ENCODE measurements at places on chromosomes 11 and 22. TPM values are rescaled to one million over a fixed set of nuclear protein-coding genes. Genes with fewer than 3 reads are reported as not detected.
A peak's percentile ranks its signal among the peaks of the same experiment; 100 is the strongest.

The CCDC188 gene
- total RNA-seq = not detected

The HPX gene
- not detected for total RNA-seq

DNA sequence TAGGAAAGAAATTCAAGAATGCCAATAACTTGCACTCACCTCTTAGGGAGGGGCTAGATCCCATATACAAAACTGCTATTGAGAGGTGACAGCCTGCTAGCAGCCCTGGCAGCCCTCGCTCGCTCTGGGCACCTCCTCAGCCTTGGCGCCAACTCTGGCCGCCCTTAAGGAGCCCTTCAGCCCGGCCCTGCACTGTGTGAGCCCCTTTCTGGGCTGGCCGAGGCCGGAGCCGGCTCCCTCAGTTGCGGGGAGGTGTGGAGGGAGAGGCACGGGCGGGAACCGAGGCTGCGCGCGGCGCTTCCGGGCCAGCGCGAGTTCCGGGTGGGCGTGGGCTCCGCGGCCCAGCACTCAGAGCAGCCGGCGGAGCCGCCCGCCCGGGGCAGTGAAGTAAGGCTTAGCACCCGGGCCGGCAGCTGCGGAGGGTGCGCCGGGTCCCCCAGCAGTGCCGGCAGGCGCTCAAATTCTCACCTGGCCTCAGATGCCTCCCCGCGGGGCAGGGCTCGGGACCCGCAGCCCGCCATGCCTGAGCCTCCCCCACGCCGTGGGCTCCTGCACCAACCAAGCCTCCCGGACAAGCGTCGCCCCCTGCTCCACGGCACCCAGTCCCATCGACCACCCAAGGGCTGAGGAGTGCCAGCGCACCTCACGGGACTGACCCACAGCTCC lies 329.9 kb downstream of the FAM181B start:
- DNase-seq = no peak

DNA sequence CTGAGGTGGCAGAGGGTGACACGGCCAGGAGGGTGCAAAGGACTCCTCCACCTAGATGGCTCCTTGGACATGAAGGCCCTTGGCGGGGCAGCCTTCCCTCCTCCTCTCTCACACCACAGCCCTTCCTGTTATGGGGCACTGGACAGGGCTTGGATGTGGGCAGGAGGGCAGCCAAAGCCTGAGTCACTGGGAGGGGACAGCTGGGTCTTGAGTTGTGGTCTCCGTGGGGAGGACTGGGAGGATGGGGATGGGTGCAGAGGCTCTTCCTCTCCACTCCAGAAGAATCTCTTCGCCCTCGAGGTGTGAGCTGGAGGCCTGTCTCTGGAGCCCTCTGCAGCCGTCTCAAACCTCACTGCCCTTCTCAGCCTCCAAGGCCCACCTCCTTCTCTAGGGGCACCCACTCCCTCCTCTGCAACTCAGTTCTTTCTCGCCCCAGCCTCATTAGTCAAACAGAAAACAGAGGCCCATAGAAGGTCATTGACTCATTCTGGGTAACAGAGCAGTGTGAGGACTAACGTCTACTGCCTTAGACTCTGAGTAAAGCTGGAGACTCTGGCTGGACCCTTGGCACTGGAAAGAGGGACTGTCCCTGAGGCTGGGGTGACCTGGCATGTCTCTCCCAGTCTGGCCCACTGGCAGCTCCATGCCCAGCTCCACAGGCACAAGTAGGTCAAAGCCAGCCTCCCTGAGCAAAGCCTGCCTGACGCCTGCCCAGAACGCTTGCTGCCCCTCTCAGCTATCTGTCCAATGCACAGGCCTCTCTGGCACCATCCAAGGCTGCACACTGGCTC lies 47.5 kb upstream of the CDON start:
- no peak for DNase-seq

- no peak for DNase-seq
Observed at GRCh38 chr11:128942817-128943427, at the start of gene TP53AIP1. Gene TP53AIP1 (minus strand): TSS chr11:128942871. CDS start chr11:128937818, 5,053 bp downstream.

- DNase-seq = no peak
Observed at GRCh38 chr11:13923182-13923581, 39.3 kb upstream of the SPON1 start.

DNA sequence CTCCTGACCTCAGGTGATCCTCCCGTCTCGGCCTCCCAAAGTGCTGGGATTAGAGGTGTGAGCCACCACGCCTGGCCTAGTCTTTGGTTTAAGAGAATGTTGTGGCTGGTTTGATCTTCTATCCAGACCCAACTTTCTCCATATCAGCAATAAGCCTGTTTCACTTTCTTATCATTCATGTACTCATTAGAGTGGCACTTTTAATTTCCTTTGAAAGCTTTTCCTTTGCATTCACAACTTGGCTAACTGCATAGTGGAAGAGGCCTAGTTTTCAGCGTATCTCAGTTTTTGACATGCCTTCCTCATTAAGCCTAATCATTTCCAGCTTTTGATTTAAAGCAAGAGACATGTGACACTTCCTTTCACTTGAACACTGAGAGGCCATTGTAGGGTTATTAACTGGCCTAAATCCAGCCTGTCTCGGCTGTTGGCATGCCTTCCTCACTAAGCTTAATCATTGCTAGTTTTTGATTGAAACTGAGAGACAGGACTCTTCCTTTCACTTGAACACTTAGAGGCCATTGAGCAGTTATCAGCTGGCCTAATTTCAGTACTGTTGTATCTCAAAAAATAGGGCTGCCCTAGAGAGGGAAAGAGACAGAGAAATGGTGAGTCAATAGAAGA lies 13.1 kb upstream of the RPL3 start:
- peak; percentile 96 for DNase-seq

- peak; percentile 62 for DNase-seq
Observed at GRCh38 chr11:69770540-69770939, 4.6 kb downstream of the FGF4 start.

DNA sequence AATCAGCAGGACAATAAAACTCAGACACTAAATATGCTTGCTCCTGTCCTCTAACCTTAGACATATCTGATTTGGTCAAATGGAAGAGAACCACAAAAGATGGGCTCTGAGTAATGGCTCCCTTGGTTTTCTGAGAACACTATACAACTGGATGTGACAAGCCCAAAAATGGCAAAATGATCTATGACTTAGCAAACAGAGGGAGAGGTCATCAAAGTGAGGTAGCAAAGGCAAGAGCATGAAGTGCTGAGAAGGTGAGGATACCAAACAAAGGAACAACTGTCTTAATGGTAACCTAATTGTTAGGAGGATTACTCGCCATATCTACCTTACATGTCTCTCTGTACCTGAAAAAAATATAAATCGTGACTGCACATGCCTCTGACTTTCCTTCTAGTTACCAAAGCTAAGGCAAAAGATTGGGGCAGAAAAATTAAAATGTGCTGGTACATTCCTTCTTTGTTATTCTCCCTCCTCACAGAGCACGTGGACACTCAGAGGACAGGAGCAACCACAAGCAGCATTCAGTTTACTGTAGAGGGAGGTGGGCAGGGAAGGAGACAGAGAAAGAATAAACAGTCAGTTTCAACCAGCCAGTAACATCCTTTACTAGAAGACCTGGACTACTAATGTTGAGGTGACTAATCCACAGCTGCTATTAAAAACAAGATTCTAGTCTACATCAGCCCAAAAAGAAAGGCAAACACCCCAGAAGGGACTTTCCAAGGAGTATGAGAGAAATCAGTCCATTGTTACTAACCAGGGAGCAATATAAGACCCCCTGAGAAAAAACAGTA lies 88.8 kb downstream of the AMBRA1 start:
- DNase-seq = no peak

- DNase-seq = peak; percentile 33
Observed at GRCh38 chr11:74490941-74491340, 2.6 kb downstream of the LIPT2 start.

DNA sequence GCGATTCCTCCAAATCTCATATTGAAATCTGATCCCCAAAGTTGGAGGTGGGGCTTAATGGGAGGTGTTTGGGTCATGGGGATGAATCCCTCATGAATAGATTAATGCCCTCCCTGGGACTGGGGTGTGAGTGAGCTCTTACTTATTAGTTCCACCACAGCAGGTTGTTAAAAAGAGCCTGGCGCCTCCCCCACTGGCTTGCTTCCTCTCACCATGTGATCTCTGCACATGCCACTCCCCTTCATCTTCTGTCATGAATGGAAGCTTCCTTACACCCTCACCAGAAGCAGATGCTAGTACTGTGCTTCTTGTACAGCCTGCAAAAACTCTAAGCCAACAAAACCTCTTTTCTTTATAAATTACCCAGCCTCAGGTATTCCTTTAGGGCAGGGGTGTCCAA lies 8.8 kb downstream of the RRAS2 start:
- no peak for DNase-seq

DNA sequence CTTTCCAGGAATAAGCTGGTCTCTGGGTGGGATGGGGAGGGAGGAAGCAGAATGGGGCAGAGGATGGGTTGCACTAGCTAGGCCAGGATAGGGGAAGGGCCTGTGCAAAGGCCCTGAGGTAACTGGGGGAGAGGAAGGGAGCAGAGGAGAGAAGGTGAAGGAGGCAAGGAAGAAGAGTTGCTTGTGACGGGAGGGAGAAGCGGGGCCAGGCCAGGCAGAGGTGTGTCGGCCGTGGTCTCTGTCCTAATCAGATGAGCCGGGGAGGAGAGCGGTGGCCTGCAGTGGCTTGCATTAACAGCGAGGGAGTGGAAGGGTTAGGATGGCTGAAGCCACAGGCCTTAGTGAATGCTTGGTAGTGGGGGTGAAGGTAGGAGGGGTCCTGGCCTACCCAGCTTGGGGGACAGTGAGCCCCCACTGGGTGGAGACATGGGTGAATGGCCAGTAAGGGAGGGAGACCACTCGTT lies 6.0 kb upstream of the DERL3 start:
- no peak for DNase-seq

DNA sequence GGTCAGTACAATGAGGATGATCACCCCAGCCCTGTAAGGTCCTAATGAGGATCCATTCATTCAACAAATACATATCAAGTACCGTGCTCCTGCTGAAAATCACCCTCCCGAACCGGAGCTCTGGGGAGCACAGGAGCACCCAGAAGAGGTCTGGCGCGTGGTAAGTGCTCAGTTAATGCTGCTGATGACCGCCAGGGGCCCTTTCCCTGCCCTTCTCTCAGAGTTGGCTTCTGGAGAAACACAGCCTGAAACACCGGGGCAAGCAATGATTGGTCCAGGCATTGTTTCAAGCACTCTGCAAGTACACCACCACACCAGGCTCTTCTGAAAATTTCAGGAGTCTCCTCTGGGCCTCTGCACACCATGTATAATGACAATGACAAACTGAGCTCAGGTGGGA lies 3.8 kb upstream of the CCDC86 start:
- peak; percentile 60 for DNase-seq

DNA sequence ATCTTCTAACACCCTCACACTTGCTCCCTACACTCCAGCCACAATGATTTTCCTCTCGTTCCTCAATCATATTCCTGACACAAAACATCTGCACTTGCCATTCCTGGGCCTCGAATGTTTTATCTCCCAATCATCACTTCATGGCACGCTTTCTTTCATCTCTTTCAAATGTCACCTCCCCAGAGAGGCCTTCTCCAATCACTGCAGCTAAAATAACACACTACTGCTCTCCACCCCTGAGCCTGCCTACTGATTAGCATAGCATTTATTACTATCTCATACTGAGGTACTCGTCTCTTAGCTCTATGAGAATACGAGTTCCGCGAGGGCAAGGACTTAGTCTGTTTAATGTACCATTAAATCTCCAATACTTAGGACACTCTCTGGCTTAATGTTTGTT lies 23.5 kb downstream of the NFRKB start:
- DNase-seq = no peak

GRCh38 chr11:112366777-112367176 lies 106.1 kb upstream of the PLET1 start:
- DNase-seq = no peak

GRCh38 chr11:2383852-2384804 lies 7.0 kb downstream of the CD81 start:
- DNase-seq = peak; percentile 57

All from SK-MEL-5 (cell line).